SJSA1 (cell line): ENCODE measurements at places on chromosomes 12 and 14. TPM values are rescaled to one million over a fixed set of nuclear protein-coding genes. Genes with fewer than 3 reads are reported as not detected.

Gene CISTR
- not detected in 2 replicates for total RNA-seq

Gene PIK3C2G
- not detected in 2 replicates for total RNA-seq

Gene IFI27
- total RNA-seq = 267 and 474 TPM in 2 replicates

Gene ASIC1
- total RNA-seq = 0.37 and 0.50 TPM in 2 replicates

Gene TGM1
- 0.76 TPM in 1 of 2 replicates, not detected in the other for total RNA-seq

Gene STAC3
- 0.68 TPM in 1 of 2 replicates, not detected in the other for total RNA-seq

Gene GPR84
- total RNA-seq = not detected in 2 replicates

Gene CD163
- total RNA-seq = 0.05 TPM in 1 of 2 replicates, not detected in the other
